ENCODE measurements at places on chromosomes 2 and 18.

DNA sequence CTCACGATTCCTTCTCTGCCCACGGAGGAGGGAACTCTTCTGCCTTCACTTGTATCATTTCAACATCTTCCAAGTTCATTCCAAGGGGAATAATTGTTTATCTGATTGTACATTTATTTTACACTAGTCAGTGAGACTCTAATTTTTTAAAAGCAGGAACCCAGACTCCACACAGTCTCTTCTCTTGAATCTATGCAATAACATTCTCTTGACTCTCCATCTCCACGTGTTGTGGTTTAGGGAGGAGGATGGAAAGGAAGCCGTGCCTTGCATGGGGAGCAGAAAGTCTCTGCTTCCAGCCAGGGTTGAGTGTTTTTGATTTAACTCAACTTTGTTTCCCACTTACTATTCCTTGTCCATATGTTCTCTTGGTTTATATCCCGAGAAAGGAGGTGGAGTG lies 131.1 kb upstream of the RIOK3 start:
- no peak overlapping the region for H3K4me3 ChIP-seq
- no peak overlapping the region for H3K27ac ChIP-seq
- H3K36me3 ChIP-seq = peaks cover 15% of the 10 kb centered on the region
- no peak for DNase-seq
- peaks cover 36% of the 10 kb centered on the region for H3K4me1 ChIP-seq
- H3K27me3 ChIP-seq = no peaks in the 10 kb centered on the region

DNA sequence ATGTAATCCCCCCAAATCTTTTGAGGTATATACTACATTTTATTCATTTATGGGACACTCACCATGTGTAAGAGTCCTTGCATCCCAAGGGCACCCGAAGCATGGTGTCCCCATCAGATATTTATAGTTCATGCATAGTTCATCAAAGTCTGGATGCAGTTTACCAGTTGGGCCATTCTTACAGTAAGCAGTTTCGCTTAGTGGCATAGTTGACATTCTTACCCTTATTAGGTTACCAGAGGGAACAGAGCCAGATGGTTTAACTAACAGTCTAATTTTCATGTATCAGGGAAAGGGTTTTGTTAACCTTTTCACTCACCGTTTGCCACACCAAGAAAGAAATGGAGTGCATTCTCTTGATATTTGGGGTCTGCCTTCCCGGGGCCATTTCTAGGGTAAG lies 7.1 kb downstream of the ZNF407 start:
- H3K4me3 ChIP-seq = no peak overlapping the region
- H3K27me3 ChIP-seq = no peaks in the 10 kb centered on the region
- peaks cover 9% of the 10 kb centered on the region for H3K36me3 ChIP-seq
- no peak overlapping the region for H3K27ac ChIP-seq
- no peak for DNase-seq
- H3K4me1 ChIP-seq = peaks cover 10% of the 10 kb centered on the region

GRCh38 chr2:235616885-235617284 lies 123.0 kb downstream of the AGAP1 start:
- no peak for DNase-seq
- H3K4me1 ChIP-seq = no peaks in the 10 kb centered on the region
- no peak overlapping the region for H3K27ac ChIP-seq
- no peaks in the 10 kb centered on the region for H3K36me3 ChIP-seq
- H3K4me3 ChIP-seq = no peak overlapping the region

DNA sequence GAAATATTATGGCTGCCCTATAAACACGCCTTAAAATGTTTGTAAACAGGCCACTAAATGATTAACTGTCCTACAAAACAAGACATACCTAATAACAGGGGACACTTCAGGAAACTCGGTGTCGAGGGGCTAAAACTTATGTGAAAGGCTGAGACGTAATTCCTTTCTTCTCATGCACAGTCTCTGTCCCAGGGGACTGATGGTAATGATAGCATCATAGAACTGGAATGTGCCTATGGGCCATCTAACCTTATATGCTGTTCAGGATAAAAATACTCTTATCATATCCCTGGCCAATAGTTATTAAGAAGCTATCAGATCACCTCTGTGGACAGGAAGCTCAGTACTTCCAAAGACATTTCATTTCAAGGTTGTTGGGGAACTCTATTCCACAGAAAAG lies 252.6 kb upstream of the RASGRP3 start:
- no peak for DNase-seq
- peaks cover 2% of the 10 kb centered on the region for H3K4me1 ChIP-seq
- no peak overlapping the region for H3K27ac ChIP-seq
- no peak overlapping the region for H3K4me3 ChIP-seq
- H3K27me3 ChIP-seq = peaks cover 3% of the 10 kb centered on the region

GRCh38 chr2:149055751-149056150 lies 17.3 kb downstream of the LYPD6B start:
- no peaks in the 10 kb centered on the region for H3K36me3 ChIP-seq
- peaks cover 9% of the 10 kb centered on the region for H3K27me3 ChIP-seq
- no peak overlapping the region for H3K4me3 ChIP-seq
- DNase-seq = no peak
- H3K27ac ChIP-seq = no peak overlapping the region
- no peaks in the 10 kb centered on the region for H3K4me1 ChIP-seq

- H3K27me3 ChIP-seq = no peaks in the 10 kb centered on the region
- no peak overlapping the region for H3K4me3 ChIP-seq
- no peak for DNase-seq
- H3K27ac ChIP-seq = no peak overlapping the region
- H3K36me3 ChIP-seq = peaks cover 11% of the 10 kb centered on the region
Observed at GRCh38 chr2:239312081-239312511, 88.7 kb downstream of the HDAC4 start.

DNA sequence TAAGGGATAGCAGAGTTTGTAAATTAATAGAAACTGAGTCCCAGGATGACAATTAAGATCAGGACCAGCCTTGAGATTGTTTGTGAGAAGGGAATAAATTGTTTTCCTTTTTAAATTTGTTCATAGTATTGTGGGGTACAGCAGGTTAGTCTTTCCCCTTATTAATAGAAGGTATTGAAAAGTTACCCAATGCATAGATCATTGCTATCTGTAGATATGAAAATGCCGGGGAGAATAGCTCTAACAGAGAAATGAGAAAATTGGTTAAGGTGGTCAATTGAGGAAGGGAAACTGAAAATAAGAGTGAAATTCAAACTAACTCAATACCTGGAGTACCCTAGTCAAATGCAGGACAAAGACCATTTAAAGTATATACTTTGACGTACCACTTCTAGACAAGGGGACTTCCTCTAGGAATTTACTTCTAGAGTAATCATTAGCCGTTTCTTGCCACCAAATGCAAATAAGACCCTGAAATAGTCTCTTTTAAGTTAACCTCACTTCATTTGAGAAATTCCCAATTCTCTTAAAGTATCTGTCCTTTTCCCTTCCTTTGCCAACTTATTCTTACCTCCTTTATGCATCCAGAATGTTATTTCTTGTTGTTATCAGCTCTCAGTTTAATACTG lies 1224.4 kb upstream of the LRRTM1 start:
- no peak overlapping the region for H3K27ac ChIP-seq
- no peaks in the 10 kb centered on the region for H3K4me1 ChIP-seq
- H3K36me3 ChIP-seq = no peaks in the 10 kb centered on the region
- no peaks in the 10 kb centered on the region for H3K27me3 ChIP-seq
- DNase-seq = no peak
- no peak overlapping the region for H3K4me3 ChIP-seq

DNA sequence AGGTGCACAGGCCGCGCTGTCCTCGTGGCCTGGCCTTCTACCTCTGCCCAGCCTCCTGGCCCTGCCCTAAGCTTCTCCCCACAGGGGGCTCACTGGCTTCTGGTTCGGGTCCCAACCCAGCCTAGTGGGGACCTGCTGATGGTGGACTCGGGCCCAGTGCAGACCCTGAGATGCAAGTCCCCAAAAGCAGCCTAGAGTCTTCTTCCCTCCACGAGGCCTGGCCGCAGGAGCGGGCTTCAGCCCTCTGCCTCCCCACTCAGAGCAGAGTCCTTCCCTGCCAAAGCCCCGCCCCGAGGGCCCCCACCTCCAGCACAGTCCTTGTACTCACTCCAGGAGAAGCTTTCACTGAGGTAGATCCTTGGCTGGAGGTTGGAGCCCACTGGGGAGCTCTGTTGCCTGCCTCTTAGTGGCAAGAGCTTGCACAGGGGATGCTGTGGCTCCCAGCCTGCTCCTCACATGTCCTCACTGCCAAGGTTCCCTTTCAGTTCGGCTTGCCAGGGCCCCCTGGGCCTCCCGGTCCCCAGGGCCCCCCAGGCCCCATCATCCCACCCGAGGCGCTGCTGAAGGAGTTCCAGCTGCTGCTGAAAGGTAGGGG lies 3.6 kb downstream of the ERFE start:
- H3K36me3 ChIP-seq = no peaks in the 10 kb centered on the region
- peaks cover 15% of the 10 kb centered on the region for H3K4me1 ChIP-seq
- DNase-seq = no peak
- H3K4me3 ChIP-seq = no peak overlapping the region
- no peak overlapping the region for H3K27ac ChIP-seq

GRCh38 chr2:28590496-28591301 lies 94.8 kb downstream of the PLB1 start:
- H3K4me3 ChIP-seq = no peak overlapping the region
- DNase-seq = no peak
- H3K36me3 ChIP-seq = no peaks in the 10 kb centered on the region
- peaks cover 57% of the 10 kb centered on the region for H3K4me1 ChIP-seq
- no peaks in the 10 kb centered on the region for H3K27me3 ChIP-seq

- no peak overlapping the region for H3K27ac ChIP-seq
- no peak for DNase-seq
- H3K4me3 ChIP-seq = no peak overlapping the region
- H3K36me3 ChIP-seq = no peaks in the 10 kb centered on the region
- no peaks in the 10 kb centered on the region for H3K4me1 ChIP-seq
Observed at GRCh38 chr2:77552956-77553355, 30.8 kb upstream of the LRRTM4 start.

GRCh38 chr2:81324046-81324445 lies 1019.5 kb upstream of the LRRTM1 start:
- no peak overlapping the region for H3K4me3 ChIP-seq
- no peaks in the 10 kb centered on the region for H3K36me3 ChIP-seq
- no peak overlapping the region for H3K27ac ChIP-seq
- H3K4me1 ChIP-seq = no peaks in the 10 kb centered on the region

GRCh38 chr2:145845923-145846322 lies 1326.0 kb upstream of the ZEB2 start:
- DNase-seq = no peak
- H3K27me3 ChIP-seq = no peaks in the 10 kb centered on the region
- H3K27ac ChIP-seq = no peak overlapping the region

GRCh38 chr2:207091176-207091575 lies 74.6 kb downstream of the KLF7 start:
- H3K4me1 ChIP-seq = peaks cover 28% of the 10 kb centered on the region
- no peaks in the 10 kb centered on the region for H3K27me3 ChIP-seq
- no peak overlapping the region for H3K4me3 ChIP-seq
- no peak for DNase-seq
- peaks cover 21% of the 10 kb centered on the region for H3K36me3 ChIP-seq

DNA sequence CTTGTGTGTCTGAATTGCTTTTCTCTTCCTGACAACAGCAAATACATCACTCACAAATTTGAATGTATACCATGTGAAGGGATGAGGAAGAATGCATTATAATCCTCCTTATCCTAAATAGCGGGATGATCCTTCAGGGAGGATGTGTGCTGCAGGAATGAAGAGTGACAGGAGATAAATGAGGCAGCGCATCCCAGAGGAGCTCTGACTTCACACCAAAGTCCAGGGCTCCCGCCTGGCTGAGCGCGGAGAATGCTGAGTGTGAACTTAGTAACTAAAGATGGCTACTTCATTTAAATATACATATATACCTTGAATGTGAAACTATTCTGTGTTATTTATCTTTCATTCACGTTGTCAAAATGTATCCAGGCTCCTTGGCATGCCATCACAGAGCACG lies 145.2 kb upstream of the TPO start:
- no peak overlapping the region for H3K4me3 ChIP-seq
- H3K4me1 ChIP-seq = no peaks in the 10 kb centered on the region
- H3K27me3 ChIP-seq = no peaks in the 10 kb centered on the region

DNA sequence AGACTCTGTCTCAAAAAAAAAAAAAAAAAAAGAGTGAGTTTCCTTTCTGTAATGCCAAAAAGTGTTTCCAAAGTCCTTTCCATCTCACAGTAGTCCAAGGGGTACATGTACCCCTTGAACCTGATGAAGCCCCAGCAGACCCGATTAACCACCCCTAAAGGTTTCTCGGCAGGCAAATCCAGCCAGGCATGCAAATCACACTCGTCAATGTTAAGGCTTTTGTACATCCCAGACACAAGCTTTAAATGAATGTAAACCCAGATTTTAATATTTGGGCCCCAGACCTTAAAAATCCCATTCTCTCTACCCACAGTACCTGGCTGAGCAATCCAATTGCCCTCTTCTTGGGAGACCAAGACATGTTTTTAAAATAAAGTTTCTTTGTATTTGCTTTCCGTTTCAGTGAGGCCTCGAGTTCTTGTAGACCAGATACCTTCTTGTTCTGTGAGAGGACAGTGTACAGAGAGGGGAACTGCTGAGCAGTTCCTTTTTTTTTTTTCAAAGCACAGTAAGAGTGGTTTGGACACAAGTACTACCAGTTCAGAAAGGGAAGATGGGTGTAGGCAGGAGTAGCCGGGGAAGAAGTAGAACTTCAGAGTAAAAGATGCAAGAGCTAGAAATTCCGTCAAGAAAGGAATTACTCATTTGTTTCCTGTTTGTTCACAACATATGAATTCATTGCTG lies at the start of gene NLRC4:
Gene NLRC4 (minus strand): TSS at position 465 of the 684 bp plus-strand sequence. CDS start 8,111 bp downstream, outside the sequence.
- no peak within 1 kb of the TSS for H3K27ac ChIP-seq
- no peaks in the 10 kb centered on the region for H3K36me3 ChIP-seq
- H3K4me1 ChIP-seq = peaks cover 1% of the 10 kb centered on the region
- DNase-seq = no peak
- no peak within 1 kb of the TSS for H3K4me3 ChIP-seq
- peaks cover 1% of the 10 kb centered on the region for H3K27me3 ChIP-seq

GRCh38 chr2:232588680-232589585 lies 38.4 kb downstream of the EIF4E2 start:
- no peaks in the 10 kb centered on the region for H3K27me3 ChIP-seq
- no peak overlapping the region for H3K27ac ChIP-seq
- no peak for DNase-seq
- H3K4me1 ChIP-seq = no peaks in the 10 kb centered on the region

GRCh38 chr2:46344706-46345105 lies 47.5 kb downstream of the EPAS1 start:
- H3K36me3 ChIP-seq = peaks cover 9% of the 10 kb centered on the region
- peaks cover 11% of the 10 kb centered on the region for H3K27me3 ChIP-seq

DNA sequence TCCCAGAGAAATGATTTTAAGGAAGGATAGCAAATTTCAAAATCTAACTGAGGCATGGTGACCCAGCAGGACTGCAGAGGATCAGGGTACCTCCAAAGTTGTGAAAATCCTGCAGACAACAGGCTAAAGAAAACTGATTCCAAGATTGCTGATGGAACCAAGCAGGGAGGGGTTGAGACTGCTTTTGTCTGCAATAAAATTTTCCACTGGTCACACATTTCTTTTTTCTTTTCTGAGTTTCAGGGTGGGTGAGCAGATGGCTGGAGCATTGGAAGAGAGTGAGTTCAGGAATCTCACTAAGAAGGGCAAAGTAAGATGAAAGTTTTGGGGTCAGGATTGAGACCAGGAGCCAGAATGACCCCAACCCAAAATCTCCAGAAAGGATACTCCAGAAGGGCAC lies 321.0 kb downstream of the TNS1 start:
- DNase-seq = no peak
- no peaks in the 10 kb centered on the region for H3K27me3 ChIP-seq
- H3K36me3 ChIP-seq = no peaks in the 10 kb centered on the region
- H3K4me1 ChIP-seq = no peaks in the 10 kb centered on the region
- H3K4me3 ChIP-seq = no peak overlapping the region
- no peak overlapping the region for H3K27ac ChIP-seq

Measured in activated CD8-positive, alpha-beta T cell treated with anti-CD3 and anti-CD28 coated beads, Interleukin-2, amount 10 ng/mL, durations not matched to agents 7 days and 5 days (primary cell).